A549 (cell line): ENCODE measurements at places on chromosomes 12 and 14.
A peak's percentile ranks its signal among the peaks of the same experiment; 100 is the strongest.

DNA sequence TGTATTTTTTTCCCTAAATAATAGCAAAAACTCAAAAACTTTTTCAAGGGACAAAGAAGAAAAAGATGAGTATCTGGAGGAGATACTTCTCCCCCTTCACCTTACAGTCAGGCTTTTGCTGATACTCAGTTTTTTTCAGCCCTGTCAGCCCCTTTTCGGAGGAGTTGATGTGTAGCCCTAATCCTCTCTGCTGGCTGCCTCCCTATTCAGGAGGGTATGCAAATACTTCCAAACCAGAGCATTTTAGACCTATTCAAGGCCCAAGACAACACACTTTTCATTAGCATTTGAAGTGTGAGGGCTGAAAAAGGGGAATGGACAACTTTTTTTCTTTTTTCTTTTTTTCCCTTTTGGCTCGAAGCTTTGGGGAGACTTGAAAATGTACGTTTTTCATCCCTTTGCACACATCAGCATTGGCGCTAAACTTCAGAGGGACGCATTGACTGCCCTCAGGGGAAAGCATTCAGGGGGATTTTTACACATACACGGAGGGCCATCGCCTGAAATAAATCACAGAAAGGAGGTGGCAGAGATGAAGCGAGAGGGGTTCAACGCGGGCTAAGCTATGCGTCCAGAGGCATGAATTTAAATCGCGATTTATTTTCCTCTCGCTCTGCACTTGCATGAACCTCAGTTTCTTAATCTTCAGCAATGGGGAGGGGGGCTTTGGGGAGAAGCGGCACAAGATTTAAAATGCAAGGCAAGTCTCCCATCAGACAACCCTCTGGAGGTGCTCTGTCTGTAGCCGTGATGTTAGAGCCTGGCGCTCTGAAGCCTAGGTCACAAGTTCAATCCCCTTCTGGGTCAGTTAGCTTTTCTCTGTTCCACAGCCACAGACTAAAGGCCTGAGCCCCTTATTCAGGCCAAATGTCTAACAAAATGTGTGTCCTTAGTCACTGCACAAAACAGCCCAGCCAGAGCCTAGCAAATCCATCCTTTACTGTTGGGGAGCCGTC, 86.3 kb downstream of the ASCL1 start:
- DNase-seq: no peak

- no peak for DNase-seq
Measured at GRCh38 chr12:117481470-117481869, 120.0 kb upstream of the NOS1 start.

DNA sequence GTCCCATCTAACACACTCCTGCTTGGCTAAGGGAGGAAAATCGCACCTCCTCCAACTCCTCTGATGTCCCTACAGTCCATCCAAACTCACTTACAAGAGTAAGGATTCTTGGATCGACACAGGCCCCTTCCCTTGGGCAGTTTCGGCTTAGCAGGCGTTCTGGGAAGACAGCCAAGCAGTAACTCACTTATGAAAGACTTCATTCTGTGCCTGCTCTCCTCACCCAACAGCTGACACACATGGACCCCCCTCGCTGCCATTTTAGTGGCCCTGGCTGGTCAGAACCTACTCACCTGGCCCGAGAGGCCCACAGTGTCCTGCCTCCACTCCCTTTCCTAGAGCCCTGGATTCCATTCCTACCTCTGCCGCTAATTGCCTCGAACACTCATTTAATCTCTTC, 52.3 kb upstream of the BCL2L14 start:
- DNase-seq: no peak

- DNase-seq: no peak
Measured at GRCh38 chr14:99252940-99253868, 18.8 kb downstream of the BCL11B start.

DNA sequence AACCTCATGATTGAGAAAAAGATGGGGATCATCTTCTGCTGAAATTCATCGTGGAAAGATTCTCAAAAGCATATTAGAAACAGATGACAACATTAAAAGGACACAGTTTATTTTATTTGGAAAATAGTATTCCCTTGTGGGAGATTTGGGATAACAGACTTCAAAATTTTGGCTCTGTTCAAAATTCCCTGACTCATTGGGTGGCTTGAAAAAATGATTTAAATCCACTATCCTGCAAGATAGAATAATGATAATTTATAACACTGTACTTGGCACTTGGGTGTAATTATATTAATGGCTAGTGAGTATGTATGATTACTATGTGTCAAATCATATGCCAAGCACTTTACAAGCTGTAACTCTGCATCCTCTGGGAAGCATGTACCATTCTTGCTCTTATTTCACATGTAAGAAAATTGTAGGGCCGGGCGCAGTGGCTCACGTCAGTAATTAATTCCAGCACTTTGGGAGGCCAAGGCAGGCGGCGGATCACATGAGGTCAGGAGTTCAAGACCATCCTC, 128.8 kb downstream of the LMNTD1 start:
- no peak for DNase-seq

DNA sequence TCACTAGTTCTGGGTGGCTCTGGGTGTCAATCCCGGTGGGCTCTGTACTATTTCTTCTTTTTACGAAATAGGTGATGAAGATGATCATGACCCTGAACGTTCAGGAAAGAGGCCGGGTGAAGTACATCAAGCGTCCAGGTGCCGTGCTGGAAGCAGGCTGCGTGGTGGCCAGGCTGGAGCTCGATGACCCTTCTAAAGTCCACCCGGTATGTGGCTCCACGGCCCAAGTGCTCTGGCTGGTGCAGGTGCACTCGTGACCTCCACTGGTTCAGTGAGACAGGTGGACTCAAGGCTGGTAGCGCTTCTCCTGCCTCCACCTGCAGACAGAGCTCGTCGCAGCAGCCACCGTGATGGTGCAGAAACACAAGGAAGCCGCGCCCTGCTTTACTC, 85.1 kb downstream of the ACACB start:
- no peak for DNase-seq

GRCh38 chr12:96811083-96811482, 96.0 kb upstream of the NEDD1 start:
- DNase-seq: peak; percentile 28

DNA sequence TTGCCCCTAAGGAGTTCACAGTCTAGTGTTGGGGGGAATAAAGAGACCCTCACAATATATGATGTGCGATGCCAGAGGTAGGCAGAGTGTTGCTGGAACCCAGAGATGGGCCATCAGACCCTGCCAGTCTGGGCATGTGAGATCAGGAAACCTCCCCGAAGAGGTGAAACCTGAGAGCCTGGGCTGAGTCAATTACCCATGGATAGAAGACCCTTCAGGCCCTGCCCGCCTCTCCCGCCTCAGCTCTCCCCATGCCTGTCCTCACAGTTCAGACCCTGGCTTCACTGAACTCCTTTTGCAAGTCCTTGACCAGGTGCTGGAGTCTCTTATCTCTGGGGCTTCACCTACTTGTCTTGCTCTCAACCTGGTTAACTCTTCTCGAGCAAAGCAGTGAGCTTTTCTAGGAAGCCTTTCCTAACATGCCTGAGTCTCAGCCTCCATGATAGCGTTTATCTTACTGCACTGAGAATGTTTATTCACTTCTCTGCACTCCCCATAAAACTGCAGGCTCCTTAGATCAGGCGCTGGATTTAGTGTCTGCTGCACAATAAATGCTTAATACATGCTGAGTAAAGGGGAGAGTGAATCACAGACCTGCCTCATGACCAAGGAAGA, 19.6 kb downstream of the ALDH1L2 start:
- no peak for DNase-seq

DNA sequence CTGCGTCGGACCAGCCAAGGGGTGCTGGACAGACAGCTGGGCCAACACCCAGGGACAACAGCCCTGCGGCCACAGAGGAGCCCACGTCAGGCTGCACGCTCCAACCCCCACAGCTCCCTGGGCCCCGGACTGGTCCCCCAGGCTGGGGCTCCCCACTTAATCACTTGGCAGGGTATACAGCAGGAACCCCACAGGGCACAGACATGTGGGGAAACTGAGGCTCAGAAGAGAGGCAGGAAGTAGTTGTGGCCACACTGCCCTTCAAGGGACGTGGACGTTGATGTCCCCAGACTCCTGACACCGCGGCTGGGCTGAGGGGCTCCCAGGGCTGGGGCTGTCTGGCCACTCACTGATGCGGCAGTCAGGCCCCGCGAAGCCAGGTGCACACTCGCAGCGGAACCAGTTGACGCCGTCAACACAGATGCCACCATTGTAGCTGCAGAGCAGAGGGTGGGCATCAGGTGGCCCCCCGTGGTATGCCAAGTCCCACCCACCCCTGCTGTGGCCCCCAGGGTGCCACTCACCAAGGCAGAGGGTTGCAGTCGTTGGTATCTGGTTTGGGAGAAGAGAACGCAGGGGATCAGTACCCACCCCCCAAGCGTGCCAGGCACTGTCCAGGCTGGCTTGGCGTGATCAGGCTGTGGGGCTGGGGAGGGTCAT, 21.5 kb downstream of the JAG2 start:
- no peak for DNase-seq

DNA sequence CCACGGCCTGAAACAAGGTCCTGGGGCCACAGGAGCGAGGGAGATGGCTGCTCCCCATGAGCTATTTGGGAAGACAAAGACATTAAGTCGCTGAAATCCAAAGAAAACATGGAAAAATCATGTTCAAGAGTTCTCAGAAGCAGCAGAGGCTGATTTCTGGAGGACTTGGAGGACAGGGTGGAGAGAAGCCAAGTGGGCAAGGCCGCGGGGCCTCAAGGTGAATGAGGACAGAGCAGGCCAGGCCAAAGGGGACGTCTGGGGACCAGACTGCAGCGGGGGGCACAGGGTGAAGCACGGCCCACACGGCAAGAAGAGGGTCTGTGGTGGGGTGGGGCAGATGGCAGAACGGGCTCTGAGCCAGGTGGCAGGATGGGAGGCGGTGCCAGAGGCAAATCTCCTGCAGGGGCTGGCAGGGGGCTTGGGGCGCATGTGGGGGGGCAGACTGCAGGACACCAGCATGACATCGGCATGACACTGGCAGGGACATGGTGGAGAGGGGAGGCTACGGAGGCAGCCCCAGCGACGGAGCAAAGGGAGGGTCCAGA, 48.9 kb downstream of the RNF34 start:
- DNase-seq: no peak

GRCh38 chr12:5746917-5747316, 198.1 kb downstream of the ANO2 start:
- no peak for DNase-seq

DNA sequence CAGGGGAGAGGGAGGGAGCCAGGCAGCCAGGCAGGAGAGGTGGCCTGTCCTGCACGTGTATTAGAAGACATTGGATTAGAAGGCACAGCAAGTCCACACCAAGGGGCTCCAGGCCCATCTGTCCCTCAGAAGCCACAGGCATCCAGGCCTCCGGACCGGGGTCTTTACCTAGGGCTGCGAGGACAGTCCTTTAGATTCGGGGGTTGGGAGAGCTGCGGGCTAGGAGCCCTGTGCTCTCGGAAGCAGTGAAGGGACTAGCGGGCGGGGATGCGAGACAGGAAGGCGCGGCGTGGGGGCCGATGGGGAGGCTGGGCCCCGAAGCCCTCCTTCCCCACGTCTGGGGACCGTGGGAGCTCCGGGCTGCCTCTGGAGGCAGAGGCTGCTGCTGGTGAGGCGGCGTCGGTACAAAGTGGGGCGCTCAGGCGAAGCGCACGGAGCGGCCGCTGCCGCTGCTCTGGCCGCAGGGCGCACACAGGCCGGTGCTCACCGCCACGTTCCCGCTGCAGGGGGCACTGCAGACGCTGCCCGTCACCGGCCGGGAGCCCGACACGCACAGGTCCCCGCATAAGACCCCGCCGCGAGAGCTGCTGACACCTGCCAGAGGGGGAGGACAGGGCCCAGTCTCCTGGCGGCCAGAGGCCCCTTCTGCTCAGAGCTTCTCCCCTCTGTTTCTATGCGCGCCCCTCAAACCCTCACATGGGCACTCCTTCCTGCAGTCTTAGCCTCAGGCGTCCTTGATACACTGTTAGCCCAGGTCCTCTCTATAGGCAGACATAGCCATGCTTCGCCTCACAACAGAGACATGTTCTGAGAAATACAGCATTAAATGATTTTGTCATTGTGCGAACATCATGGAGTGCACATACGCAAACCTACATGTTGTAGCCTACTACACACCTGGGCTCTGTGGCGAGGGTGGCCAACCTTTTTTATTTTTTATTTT, 17.3 kb downstream of the KRT7 start:
- DNase-seq: peak; percentile 70

GRCh38 chr12:179131-179884, 34.6 kb downstream of the SLC6A12 start:
- DNase-seq: no peak

- no peak for DNase-seq
Measured at GRCh38 chr12:31618228-31619025, 27.5 kb upstream of the DENND5B start.

GRCh38 chr12:66537876-66538275, 141.0 kb downstream of the GRIP1 start:
- DNase-seq: no peak

GRCh38 chr12:103469719-103470118, 26.0 kb downstream of the C12orf42 start:
- no peak for DNase-seq

- DNase-seq: no peak
Measured at GRCh38 chr14:51240804-51241380, 845 bp downstream of the TMX1 start.

DNA sequence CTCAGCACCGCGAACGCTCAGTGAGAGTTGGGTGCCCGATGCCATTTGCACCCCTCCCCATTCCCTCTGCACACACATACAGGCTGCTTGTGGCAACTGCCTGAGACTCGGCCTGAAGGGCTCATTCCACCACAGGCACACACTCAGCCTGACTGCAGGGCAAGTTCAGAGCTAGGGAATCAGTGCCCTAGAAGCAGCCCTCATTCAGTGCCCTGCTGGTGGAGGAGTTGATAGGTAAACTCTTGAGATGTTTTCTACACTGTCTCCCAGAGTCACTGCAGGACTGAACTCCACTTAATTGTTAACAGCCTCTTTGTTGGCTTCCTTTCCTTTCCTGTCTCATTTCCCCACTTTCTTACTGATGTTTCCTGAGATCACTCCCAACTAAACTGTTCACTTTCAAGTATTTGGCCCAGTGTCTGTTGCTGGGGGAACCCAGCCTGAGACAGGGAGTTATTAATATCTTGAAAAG, 16.9 kb downstream of the PPP1R36 start:
- DNase-seq: no peak

DNA sequence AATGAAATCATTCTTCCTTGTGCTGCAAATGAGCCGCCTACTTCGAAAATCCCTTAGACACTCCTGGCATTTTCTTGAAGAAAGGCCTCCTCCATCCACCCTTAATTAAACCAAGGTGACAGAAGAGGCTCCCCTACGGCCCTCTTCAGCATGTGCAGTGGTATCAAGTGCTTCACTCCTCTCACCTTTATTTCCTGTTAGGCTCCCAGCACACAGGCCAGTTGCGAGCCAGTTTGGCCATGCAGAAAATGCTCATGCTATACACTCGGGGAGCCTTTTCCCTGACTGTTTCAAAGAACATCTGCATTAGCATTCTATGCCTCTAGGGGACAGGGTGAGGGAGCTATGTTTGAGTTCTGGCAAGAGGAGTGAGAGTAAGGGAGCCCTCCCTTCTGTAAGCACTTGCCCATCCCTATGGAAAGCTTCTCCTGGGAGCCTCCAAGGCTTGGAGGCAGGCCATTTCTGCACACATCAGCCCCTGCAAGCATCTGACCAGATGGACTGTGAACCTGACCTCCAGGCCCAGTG, 291.5 kb downstream of the RPS29 start:
- no peak for DNase-seq

- DNase-seq: no peak
Measured at GRCh38 chr12:1697271-1697670, 6.4 kb downstream of the ADIPOR2 start.

- DNase-seq: no peak
Measured at GRCh38 chr12:72230589-72230988, 41.6 kb upstream of the TRHDE start.
